ENCODE measurements at places on chromosomes 6 and 20.

GRCh38 chr6:22892452-22892851 lies 323.1 kb downstream of the HDGFL1 start:
- DNase-seq = no peak

DNA sequence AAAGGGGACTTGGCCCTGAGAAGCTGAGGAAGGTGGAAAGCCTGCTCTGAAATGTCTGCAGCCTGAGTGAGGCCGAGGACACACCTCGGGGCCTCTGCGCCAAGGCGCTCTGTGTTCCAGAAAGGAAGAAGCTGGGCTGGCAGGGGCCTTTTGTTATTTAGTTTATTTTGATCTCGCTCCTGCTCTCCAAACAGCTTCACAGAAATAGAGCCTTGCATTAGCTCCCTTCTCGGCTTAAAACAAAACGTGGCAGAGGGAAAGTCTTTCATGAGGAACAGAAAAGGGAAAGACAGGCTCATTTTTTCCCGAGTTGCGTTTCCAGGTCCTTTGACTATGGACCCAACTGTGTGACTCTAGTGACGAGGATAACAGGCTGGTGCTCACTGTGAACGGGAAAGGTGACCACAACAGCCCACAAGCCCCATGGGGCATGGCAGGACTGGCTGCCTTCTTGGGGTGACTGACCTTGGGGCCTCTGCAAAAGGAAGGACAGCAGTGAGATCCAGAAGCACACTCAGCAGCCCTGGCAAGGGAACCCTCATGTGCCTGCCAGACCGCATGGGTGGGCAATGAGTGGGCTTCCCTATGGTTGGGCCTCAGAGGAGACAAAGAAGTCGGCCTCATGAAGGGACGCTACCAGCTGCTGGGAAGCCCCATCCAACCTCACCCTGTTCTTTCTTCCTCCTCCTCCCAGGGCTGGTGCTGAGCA lies 18.7 kb downstream of the LEMD2 start:
- DNase-seq = no peak

DNA sequence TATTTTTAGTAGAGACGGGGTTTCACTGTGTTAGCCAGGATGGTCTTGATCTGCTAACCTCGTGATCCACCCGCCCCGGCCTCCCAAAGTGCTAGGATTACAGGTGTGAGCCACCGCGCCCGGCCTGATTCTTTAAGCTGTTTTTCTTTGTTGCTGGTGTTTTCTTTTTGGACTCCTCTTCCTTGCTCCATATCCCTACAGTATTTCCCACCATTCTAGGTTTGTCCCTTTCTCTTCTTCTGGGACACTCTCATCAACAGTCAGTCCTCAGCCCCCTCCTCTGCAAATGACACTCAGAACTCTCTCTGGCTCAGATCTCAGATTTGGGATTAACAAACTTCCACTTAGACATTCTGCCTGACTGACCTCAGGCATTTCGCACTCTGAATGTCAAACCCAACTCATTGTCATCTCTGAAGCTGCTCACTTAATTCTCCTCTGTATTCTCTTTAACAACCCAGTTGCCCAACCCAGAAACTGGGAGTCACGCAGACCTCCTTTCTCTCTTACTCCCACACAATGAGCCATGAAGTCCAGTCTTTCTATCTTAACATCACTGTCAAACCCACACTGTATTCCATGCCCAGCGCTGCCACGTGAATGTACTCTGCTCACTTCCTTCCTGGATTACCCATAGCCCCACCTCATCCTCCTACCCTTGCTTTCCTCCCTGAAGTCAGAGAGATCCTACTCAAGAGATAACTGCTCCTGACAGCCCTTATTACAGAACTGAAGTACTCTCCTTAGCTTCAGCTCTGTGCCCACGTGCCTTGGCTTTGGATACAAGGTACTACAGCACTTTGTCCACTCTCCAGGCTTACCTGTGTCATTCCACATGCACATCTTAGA lies 2.6 kb downstream of the MPIG6B start:
- no peak for DNase-seq

GRCh38 chr20:33871362-33871761 lies 60.2 kb downstream of the CHMP4B start:
- no peak for DNase-seq

- DNase-seq = no peak
These were observed 258.5 kb downstream of the HACE1 start for GRCh38 chr6:104601131-104601651.

DNA sequence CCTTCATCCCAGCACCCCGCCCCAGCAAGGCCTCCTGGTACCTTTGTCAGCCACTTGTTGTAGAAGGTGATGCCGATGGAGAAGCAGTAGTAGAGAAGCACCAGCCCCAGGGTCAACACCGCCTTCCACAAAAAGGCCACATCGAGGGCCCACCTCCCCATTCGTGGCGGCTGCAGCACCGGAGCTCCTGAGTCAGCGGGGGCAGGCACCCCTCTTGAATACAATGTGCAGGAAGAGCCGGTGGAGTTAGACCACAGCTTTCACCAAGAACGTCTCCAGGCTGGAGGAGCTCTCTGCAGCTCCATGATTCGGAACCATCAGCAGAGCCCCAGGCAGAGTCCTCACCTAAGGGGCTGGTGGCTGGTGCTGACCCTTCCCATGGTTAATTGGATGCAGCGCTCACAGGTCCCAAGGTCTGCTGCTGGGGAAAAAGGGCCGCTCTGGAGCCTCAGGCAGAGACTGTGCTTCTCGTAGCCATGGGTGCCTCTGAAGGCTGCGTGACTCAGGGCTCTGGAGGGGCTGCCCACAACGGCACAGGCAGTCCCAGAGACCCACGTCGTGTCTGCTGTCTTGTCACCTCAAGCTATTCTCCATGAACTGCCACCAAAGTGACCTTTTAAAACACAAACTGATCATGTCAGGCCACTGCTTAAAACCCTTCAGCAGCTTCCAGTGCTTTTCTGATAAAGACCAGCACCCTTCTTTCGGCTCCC lies 47.9 kb downstream of the ELMO2 start:
- DNase-seq = no peak

GRCh38 chr20:8036771-8037170 lies 17.2 kb upstream of the TMX4 start:
- no peak for DNase-seq

DNA sequence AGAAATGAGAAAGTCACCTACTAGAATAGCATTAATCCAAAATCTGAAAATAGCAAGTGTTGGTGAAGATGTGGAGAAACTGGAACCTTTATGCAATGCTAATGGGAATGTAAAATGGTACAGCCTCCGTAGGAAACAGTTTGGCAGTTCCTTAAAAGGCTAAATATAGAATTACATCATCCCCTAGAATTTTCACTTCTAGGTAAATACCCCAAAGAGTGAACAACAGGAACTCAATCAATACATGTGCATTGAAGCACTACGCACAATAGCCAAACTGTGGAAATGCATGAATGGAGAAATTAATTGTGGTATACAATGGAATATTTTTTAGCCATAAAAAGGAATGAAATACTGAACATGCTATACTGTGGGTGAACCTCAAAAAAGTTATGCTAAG lies 982.0 kb upstream of the FLRT3 start:
- no peak for DNase-seq

DNA sequence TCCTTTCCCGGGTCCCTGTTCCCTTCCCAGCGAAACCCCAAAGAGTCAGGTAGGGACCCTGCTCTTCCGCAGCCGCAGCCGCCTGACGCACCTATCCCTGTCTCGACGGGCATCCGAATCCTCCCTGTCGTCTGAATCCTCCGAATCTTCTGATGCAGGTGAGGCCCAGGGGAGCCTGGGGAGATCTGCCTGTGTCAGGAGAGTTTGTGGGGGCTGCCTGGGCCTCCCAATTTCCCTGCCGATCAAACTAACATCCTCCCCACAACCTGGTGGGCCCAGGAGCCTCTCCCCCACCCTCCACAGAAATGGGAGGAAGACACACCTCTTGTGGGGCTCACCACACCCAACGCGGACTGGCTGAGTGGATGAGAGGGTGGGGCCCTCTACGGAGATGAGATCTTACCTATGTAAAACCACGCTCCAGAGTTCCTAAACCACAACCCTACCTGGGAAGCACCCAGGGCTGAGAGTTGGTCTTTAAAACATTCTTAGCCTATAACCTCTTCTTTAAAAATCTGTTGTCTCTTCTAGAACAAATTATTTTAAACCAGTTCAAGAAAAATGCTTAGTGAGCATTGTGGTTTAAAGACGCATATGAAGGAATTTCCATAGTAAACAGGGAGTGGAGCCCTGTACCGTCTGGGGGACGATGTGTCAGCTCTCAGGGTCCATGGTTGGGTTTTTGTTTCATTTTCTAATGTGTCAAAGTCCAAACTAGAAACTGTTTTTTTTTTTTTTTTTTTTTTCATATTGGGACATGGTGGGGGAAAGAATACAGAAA lies 1.7 kb downstream of the CDC25B start:
- DNase-seq = peak; percentile 40

GRCh38 chr20:17460119-17460518 lies 71.1 kb downstream of the BFSP1 start:
- no peak for DNase-seq

GRCh38 chr6:125222531-125223455 lies 69.2 kb downstream of the TPD52L1 start:
- DNase-seq = no peak

DNA sequence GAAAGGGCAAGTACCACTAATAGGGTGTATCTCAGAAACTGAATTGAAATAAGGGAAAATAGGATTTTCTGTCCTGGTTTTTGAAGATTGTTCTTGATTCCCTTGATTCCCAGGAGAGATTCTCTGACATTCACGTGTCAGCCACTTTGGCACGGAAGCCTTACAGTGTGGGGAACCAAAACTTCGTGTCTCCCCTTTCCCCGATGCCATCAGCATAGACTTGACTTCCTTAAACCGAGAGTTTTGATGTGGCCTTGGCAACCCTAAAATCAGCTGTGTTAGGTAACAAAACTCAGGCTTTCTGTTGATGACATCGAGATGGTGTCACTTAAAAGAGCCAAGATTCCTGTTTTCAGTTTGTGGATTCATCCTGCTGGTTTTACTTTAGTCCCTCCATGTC lies 7.5 kb downstream of the HMGN4 start:
- no peak for DNase-seq

DNA sequence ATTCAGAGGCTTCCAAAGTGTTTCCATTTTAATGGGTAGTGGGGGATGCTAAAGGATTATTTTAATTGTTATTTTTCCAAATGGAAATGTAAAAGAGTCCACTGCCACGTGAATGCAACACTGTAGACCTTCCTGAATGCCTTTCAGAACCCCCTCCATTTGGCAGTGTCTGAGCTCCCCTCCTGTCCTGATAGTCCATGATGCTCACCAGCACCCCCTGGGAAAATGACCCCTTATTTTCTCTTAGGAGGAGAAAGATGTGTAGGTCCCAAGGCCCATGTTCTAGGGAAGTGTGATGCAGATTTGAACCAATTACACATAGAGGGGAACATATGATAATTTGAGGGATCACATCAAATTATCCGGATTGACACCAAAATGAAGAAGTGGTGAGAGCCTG lies 46.8 kb upstream of the SH3BGRL2 start:
- DNase-seq = no peak

- DNase-seq = no peak
These were observed 2.0 kb downstream of the CD40 start for GRCh38 chr20:46120136-46120535.

- no peak for DNase-seq
These were observed 533 bp downstream of the MRPS18A start for GRCh38 chr6:43687079-43687436.

DNA sequence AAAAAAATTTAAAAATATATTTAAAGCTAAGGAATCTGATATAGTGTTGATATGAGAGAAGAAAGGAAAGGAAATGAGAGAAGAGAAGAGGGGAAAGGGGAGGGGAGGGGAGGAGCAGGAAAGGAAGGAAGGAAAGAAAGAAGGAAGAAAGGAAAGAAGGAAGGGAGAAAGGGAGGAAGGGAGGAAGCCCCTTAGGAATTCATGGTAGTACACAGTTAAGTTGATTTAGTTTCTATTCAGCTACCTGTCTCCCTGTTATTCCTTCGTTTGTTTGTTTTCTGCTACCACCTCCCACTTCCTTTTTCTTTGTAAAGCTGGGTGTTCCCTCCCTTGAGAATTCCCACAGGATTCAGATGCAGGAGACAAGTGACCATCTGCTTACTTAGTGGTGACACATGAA lies 1025.4 kb upstream of the FLRT3 start:
- DNase-seq = no peak

DNA sequence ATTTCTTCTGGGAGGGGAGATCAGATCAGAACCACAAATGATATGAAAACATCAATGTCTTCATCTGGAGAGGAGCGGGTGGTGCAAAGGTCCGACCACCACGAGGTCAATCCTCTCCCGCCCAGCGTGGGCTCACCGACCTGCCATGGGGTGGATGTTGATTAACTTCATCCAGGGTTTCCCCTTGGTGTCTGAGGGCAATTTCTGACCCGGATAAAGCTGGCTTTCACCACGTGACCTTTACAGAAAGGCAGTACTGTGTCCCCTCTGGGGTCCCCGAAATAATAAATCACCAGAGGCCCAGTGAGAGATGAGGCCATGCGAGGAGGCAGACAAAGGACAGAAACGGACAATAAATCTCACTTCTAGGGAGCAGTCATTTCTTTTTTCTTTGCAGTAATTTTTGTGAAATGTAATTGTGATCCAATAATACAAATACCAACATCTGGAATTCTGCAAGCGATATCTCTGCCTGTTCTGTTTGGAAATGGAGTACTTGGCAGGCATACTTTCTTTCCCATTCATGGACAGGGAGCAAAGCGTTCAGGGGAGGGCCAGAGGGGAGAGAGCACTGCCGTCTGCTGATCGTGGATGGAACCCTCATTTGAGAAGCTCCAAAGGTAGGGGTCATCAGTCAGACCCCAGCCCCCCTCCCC lies 55.1 kb upstream of the APCDD1L start:
- DNase-seq = no peak

DNA sequence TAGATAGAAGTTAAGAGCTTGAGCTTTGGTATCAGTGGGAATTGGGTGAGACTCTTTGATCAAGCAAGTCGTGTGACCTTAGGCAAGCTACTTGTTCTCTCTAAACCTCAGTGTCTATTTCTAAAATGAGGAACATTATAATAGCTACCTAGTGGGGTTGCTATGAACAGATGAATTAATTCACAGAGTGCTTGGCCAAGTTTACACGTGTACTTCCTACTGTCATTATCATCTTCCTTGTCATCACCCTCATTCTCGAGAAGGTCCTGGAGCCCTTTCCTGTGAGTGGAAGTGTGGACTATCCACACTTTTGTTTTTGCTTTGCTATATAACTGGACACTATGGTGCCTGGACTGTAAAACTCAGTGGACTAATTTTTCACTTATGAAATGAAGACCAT lies 64.0 kb downstream of the BCKDHB start:
- no peak for DNase-seq

- no peak for DNase-seq
These were observed 245.1 kb downstream of the FOXA2 start for GRCh38 chr20:22339091-22339881.

DNA sequence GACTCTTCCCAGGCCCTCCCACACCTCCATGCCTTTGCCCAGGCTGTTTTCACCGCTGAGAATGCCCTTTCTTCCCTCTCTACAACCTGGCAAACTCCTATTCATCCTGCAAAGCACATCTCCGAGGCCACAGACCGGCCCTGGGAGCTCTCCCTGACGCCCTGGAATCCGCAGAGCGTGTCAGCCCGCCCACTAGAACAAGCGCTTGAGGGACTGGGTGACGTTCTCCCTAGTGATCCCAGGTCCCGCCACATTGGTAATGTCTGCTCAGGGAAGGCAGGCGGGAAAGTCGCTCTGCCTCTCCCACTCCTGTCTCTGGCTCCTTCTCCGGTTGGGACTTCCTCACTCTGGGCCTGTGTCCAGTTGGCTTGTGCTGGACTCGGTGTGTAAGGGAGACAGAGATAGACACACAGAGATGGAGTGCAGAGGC lies 61.6 kb downstream of the SRC start:
- DNase-seq = no peak

- DNase-seq = no peak
These were observed 14.4 kb downstream of the RSPO4 start for GRCh38 chr20:987677-988076.
